ENCODE measurements at places on chromosomes 3 and 15.

GRCh38 chr3:22951910-22952309 is 251.2 kb upstream of the UBE2E2 start:
- peak; percentile 78 for DNase-seq

DNA sequence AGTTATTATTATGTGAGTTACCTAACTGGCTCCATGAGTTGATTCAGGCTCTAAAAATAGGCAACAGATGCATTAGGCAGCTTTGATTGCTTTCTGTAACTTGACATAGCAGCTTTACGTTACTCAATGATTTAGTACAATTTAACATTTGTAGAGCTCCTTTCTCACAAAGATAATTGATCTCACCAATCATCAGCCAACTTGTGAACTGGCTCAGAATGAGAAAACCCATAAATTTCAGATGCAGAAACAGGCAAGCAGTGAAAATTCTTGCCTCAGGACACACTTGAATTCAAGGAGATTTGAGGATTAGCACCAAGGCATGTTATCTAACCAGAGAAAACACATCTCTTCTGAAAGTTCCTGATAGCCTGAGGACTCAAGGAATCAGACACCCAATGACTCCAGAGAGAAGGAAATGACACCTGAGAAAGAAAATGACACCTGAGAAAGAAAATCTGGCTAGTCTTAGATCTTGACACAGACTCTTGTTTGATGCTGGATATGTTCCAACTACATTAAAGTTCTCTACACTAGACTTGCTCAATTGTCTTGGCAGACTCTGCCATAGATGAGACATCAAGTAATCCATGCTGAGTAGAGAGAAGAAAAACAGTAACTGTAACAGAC is 315.1 kb upstream of the CBLB start:
- no peak for DNase-seq

DNA sequence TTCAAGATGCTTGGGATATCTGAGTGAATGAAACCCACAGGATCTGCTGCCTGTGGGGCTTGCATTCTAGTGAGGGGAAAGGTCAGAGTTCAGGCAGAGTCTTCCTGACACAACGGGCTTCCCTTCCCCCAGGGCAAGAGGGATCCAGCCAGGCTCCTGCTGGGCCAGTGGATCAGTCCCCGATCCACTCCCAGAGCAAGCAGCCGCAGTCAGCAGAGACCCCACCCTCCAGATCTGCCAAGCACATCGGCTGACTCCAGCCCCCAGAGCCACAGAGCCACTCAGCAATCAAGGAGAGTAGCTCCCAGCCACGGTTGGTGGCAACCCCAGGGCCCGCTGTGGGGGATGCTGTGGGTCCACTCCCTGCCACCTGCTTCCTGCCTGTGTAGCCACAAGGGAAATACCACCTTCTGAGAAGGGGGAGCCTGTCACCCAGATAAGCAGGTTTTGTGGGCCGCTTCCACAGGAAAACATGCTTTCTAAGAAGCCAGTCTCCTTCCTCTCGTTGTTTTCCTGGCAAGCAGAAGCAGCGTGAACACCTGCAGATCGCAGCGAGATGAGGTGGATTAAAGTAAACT is 44.9 kb downstream of the CPN2 start:
- no peak for DNase-seq

DNA sequence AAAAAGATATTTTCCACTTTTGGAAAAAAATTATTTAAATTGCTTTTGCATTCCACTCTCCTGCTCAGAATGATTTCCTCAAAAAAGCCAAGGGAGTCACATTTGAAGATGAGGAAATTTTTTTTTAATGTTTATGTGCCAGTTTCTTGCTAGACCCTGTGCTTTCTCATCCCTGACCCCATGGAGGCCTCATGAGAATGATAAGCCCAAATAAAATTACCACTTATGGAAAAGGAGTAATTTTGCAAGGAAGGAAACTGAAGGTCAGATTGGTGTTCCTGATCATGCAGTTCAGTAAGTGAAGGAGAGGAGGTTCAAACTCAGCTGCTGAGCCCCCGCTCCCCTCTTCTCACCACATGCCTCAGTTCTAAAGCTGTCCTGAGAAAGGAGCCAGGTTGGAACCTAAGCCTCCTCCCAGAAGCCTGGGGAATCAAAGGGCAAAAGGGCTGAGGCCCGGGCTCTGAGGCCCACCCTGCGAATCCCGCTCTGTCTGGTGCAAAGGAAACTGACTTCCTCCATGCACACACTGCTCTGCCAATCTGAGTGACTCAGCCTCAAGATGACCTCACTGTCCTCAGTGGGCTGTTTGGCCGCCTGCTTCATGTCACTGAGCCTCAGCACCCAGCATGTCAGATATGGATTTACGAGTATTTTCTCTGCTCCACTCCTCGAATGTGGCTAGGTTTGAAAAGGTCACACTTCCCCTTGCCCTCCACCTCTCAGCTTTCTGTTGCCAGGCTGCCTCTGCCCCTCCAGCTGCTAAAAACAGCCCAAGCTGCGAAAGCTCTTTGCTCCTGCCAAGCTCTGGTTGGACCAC is 56.9 kb upstream of the FLNB start:
- peak; percentile 55 for DNase-seq

DNA sequence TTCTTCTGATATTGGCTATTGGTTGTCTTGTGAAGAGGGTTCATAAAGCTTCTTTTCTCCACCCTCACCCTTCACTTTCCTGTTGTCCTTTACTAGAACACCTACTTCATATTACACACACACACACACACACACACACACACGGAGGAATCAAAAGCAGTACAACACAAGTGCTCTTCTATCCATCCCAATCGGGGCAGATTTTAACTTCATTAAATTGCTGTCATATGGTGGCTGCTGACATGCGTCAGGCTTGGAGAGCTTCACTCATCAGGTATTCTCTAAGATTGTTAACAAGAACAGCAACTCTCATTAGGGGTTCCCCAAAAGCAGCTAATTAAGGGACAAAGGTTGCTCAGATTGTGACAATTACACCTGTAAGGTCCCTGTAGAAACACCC is 239.1 kb upstream of the MEIS2 start:
- no peak for DNase-seq

GRCh38 chr3:72549761-72550581 is 298.3 kb downstream of the SHQ1 start:
- DNase-seq, result no peak

GRCh38 chr15:34850121-34850520 is 54.8 kb upstream of the ACTC1 start:
- DNase-seq, result no peak

GRCh38 chr3:141083226-141083625 is 32.1 kb downstream of the SPSB4 start:
- DNase-seq, result no peak

GRCh38 chr3:56851966-56852884 is 50.5 kb upstream of the ARHGEF3 start:
- no peak for DNase-seq

DNA sequence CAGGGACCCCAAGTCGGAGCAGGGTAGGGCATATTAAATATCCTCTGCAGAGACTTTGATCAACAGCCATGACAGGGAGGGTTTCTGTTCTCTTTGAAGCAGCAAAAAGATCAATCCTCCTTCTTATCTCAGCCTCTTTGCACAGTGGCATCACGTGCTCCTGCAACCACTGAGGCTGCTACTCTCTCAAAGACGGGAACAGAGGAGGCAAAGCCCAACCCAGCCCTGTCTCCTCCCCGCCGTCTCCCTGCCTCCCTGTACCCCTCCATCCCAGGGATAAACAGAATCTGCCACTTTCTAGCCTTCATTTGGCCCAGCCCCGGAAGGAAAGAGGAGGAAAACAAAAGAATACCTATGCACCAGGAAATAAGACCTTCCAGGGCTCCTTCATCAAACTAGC is 7.5 kb upstream of the TBC1D21 start:
- DNase-seq, result no peak

GRCh38 chr3:175193815-175194518 is 334.8 kb downstream of the NAALADL2 start:
- no peak for DNase-seq

GRCh38 chr15:70294731-70295305 is 197.1 kb upstream of the TLE3 start:
- DNase-seq, result no peak

GRCh38 chr15:39407116-39407515 is 173.8 kb upstream of the THBS1 start:
- peak; percentile 35 for DNase-seq

GRCh38 chr15:51516291-51516690 is 106.3 kb downstream of the DMXL2 start:
- no peak for DNase-seq

GRCh38 chr3:57065588-57065987 is 5.1 kb downstream of the SPATA12 start:
- DNase-seq, result no peak

DNA sequence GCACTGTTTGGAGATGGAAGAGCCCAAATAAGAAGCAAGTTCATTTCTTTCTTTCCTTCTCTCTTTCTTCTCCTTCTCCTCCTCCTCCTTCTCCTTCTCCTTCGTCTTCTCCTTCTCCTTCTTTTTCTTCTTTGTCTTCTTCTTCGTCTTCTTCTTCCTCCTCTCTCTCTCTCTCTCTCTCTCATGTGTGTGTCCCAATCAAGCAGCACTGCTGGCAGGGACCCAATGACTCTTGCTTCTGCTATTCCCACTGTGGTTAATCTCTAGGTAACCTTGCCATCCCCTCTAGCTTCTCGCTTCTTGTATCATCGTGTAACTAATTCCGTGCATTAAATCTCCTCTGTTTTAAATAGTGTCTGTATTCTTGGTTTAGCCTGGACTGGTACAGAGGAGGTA is 26.1 kb upstream of the ZNF280D start:
- no peak for DNase-seq

DNA sequence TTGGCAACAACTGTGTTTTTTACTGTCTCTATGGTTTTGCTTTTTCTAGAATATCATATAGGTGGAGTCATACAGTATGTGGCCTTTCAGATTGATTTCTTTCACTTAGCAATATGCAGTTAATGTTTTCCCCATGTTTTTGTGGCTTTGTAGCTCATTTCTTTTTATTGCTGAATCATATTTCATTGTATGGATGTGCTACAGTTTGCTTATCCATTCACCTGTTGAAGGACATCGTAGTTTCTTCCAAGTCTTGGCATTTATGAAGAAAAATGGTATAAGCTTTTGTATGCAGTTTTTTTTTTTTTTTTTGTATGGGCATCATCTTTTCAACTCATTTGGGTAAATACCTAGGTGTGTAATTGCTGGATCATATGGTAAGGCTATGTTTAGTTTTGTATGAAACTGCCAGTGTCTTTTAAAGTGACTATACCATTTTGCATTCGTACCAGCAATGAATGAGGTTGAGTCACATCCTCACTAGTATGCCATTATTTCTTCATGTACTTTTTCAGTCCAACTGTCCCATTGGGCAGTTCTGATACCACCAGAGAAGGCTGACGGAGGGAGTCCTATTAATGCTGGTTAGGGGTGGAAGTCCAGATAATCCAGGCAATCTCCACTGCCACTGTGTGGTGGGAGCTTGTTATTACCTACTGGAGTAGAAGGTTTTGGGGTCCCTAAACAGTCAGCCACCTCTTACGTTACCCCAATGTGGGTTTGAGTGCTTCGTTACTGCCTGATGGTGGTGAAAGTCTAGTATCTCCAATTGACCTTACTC is 210.5 kb downstream of the DOCK3 start:
- DNase-seq, result no peak

DNA sequence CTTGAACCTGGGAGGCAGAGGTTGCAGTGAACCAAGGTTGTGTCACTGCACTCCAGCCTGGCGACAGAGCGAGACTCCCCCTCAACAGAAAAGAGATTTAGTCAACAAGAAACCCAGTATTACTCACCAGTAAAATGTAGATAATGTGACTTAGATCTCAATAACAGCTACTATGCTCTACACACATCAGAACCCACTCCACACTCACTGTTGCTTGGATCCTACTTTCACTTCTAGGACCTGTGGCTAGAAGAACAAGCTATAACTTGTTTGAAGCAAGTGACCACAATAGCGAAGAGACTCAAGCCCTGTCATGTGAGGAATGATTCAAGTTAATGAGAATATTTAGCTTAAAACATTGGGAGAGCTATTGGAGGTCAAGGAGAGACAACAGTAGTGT is 100.7 kb downstream of the ANXA2 start:
- no peak for DNase-seq

DNA sequence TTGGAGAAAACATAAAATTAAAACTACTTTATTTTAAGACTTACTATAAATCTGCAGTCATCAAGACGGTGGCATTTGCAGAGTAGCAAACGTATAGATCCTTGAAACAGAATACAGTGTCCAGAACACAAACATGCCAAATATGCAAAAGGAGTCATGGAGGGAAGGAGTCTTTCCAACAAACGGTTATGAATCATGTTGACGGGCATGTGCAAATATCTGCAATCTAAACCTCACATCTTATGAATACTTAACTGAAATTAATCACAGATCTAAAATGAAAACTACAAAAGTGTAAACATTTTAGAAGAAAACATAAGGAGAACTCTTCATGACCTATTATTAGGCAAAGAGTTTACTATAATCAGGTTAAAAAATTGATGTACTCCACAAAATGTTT is 69.4 kb downstream of the TFRC start:
- DNase-seq, result no peak

DNA sequence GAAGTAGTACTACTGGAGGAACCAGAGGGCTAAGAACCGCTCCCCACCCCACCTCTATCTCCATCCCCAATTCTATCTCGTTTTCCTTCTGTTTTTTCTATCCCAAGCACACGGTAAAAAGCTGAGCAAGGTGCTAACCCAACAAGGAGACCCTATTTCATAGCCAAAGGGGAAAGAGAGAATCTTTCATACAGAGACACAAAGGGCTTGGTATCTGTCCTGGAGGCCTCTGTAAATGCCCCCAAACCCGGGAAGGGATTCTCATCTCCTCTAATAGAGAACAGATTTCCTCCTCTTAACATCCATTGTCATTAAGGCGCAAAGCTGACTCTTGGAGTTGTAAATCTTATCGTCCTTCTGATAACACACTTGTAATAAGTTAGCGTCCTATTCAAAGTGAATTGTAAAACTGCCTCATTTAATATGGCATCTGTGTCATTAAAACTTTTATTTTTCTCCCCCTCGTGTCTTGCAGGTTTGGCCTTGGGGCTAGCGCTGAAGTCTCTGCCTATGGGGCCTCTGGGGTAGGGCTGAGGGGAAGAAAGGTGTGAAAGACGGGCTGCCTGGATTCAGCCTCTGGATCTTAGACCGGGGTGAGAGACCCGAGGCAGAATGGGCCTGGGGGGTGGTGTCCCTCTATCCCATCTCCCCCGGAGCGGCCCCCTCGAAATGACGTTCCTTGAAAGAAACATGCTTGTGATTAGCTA is 12.1 kb downstream of the NR2F2 start:
- no peak for DNase-seq

- DNase-seq, result no peak
These were observed 869.4 kb downstream of the NAALADL2 start for GRCh38 chr3:175728566-175728965.

GRCh38 chr15:82312586-82313349 is 36.5 kb downstream of the GOLGA6L10 start:
- DNase-seq, result no peak

GRCh38 chr3:19961960-19962359 is 15.1 kb downstream of the RAB5A start:
- DNase-seq, result no peak

- DNase-seq, result no peak
These were observed 21.0 kb upstream of the ATP2B2 start for GRCh38 chr3:10526366-10526765.

- DNase-seq, result no peak
These were observed 23.7 kb downstream of the TCF12 start for GRCh38 chr15:56942118-56942517.

GRCh38 chr3:144629381-144629780 is 657.8 kb downstream of the DIPK2A start:
- no peak for DNase-seq

Data from hindlimb muscle (tissue), 1 donor.